Stimulated activated CD4-positive, alpha-beta T cell treated with anti-CD3 and anti-CD28 coated beads, Interleukin-1b, Interleukin-23, amount 100 ng/mL, for 1 hour (primary cell): ENCODE measurements at places on chromosomes 7 and 10.

DNA sequence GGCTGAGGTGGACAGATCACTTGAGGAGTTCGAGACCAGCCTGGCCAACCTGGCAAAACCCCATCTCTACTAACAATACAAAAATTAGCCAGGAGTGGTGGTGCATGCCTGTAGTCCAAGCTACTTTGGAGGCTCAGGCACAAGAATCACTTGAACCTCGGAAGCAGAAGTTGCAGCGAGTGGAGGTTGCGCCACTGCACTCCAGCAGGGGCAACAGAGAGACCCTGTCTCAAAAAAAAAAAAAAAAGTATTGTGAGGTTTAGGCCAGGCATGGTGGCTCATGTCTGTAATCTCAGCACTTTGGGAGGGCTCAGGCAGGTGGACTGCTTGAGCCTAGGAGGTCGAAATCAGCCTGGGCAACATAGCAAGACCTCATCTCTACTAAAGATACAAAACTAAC is 16.0 kb downstream of the TET1 start:
- no peak for DNase-seq

DNA sequence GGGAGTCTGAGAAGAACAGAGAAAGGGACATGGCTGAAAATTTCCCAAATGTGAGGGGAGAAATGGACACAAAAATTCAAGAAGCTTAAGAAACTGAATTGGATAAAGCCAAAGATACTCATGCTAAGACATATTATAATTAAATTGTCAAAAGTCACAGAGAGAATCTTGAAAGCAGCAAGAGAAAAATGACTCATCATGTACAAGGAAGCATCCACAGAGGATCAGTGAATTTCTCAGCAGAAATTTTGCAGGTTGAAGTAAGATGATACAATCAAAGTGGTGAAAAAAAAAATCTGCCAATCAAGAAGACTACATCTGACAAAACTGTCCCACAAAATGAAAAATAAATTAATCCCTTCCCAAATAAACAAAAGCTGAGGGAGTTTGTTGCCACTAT is 56.8 kb downstream of the MPP7 start:
- DNase-seq = no peak

- no peak for DNase-seq
These were observed 69.2 kb upstream of the INSIG1 start for GRCh38 chr7:155228459-155228845.

GRCh38 chr10:50533296-50533695 is 90.5 kb downstream of the SGMS1 start:
- DNase-seq = no peak

DNA sequence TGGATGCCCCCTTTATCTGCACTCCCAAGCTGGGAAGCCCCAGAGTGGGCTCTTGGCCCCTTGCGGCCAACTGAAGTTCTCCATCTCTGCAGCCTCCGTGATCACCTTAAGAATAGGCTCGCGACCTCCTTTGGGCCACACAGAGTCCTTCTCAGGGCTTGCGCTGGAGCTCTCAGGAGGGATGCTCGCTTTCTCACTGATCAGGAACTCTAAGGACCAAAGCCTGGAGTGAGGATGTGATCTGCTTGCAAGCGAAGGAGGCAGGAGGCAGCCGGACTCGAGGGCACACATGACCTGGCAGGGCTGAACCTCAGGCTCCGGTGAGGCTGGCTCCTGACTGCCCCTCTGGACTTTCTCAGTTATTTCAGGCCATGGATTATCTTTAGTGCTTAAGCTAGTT is 192.1 kb upstream of the MKI67 start:
- no peak for DNase-seq

- no peak for DNase-seq
These were observed 143.0 kb upstream of the HDAC9 start for GRCh38 chr7:18352339-18353255.

DNA sequence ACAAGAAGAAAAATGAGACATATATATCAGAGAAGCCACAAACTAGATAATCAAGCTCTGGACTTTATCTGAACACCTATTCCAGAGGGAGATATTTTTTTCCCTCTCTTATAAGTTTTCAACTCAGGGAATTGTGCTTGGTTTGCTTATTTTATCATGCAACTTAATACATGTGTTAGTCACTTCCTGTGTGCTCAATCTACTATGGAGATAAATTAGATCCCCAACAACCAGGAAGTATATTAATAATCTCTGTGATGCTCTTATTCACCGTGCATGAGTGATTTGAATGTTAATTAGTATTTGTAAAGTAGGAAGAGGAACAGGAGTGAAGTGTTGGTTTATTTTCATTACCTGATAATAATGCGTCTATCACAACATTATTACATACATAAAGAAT is 38.8 kb upstream of the ZNF365 start:
- DNase-seq = no peak

GRCh38 chr7:131781-132482 is 60.4 kb upstream of the FAM20C start:
- no peak for DNase-seq

DNA sequence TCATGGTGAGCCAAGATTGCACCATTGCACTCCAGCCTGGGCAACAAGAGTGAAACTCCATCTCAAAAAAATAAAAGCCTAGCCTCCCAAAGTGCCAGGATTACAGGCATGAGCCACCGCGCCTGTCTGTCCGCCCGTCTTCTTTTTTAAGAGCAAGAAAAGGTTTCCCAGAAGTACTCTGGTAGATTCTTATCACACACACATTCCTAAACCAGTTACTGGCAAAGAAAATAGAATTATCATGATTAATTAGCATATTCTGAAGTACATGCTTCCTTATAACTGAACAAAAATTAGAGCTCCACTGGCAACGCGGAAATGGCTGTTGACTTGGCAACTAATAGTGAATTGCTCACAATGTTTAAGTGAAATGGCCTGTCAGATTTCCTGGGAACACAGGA is 87.0 kb downstream of the ADK start:
- no peak for DNase-seq

GRCh38 chr10:132347931-132348267 is 15.9 kb downstream of the LRRC27 start:
- DNase-seq = no peak

- DNase-seq = no peak
These were observed 350.3 kb downstream of the GPAM start for GRCh38 chr10:111833251-111833650.

GRCh38 chr10:88243202-88243744 is 339.8 kb downstream of the RNLS start:
- no peak for DNase-seq
